GM18507 (cell line): ENCODE measurements at places on chromosomes 3 and 15.

GRCh38 chr3:134869153-134869726 is 74.2 kb downstream of the EPHB1 start:
- DNase-seq: no peak

DNA sequence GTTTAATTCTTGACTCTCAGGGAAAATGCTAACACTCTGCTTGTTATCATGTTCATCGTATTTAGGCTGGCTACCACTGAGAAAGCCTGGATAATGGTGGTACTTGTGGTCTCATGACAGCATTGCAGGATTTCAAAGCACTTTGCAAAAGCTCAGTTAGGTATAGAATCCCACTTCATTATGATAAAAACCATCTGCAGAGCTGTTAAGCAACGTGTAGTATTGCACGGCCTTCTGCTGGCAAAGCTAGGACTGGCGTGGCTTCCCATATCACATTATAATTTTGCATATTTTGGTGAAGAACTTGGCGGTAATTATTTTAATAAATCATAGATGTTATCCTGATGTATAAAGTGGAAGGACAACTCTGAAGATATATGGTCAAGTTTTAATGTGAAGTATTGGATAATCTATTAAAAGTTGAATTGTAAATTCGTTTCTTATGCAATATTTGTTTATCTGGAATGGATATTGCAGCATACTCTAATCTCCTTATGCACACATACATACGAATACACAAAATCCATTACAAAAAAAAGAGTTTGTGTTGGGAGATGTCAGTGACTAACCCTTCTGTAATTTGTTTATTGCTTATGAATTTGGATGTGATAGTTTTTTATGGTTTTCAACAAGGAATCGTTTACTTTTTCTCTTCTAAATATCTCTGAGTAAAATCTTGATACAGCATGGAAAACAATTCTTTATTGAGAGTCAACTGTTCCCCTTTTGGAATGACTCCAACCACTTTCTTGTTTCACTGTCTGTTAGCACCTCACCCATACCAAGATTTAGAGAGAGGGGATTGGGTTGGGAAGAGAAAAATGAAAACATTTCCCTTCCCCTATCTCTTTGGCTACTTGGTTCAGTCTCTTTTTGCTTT is 9.2 kb downstream of the RAB8B start:
- no peak for DNase-seq

DNA sequence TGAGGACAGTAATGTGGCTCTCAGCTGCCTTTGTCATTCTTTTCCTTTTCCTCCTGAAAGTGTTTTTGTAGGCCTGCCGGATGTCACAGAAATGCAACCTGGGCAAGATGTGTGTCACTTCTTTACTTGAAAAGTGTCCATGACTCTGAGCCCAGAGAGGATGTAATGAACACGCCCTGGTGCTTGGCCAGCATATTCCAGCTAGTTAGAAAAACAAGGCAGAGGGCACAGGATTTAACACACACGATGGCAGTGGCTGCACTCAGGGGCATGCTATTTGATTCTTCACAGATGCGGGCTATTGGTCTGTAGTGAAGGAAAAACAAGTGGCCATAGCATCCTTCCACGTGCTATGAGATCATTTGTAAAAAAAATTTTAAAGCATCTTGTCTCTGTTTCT is 30.3 kb upstream of the PTX3 start:
- DNase-seq: no peak

DNA sequence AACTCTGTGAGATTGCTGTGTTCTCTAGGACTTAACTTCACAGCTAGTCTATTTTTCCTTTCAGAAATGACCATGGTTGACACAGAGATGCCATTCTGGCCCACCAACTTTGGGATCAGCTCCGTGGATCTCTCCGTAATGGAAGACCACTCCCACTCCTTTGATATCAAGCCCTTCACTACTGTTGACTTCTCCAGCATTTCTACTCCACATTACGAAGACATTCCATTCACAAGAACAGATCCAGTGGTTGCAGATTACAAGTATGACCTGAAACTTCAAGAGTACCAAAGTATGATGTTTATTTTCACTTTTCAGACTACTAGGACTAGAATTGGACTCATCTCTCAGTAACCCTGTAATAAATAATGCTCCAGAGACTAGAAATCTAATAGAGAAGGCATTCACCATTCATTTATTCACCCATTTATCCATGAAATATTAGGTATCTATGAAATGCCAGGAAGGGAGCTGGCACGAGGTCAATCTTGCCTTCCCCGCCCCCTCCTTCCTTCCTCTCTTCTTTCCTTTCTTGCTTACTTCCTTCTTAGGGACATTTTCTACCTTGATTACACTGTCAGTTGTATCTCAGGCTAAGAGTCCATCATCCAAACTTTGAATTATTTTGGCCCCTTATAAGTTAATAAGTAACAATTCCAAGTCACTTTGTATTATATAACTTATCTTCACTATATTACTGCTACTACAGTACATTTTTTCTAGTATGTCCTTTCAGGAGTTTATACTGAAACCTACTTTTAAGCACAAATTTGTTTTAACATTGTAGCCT is 91.0 kb downstream of the PPARG start:
- no peak for DNase-seq

GRCh38 chr3:133393204-133393603 is 6.7 kb upstream of the BFSP2 start:
- DNase-seq: no peak

DNA sequence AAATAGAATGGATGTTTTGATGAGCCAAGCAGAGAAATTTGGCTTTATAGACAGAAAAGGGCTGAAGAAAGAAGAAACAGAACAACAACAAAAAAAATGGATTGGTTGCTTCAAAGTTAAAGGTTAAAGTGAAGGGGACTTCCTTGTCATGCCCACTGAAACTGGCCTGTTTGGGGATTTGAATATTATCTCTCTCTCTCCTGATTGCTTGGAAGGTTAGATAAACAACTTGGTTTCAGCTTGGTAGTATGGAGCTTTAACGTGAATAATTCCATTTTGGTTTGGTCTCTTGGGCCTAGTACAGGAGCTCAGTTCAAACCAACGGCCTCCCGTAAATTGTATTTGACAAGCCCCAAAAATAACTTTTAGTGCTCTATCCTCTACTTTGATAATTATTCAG is 70.8 kb upstream of the MBNL1 start:
- DNase-seq: no peak

DNA sequence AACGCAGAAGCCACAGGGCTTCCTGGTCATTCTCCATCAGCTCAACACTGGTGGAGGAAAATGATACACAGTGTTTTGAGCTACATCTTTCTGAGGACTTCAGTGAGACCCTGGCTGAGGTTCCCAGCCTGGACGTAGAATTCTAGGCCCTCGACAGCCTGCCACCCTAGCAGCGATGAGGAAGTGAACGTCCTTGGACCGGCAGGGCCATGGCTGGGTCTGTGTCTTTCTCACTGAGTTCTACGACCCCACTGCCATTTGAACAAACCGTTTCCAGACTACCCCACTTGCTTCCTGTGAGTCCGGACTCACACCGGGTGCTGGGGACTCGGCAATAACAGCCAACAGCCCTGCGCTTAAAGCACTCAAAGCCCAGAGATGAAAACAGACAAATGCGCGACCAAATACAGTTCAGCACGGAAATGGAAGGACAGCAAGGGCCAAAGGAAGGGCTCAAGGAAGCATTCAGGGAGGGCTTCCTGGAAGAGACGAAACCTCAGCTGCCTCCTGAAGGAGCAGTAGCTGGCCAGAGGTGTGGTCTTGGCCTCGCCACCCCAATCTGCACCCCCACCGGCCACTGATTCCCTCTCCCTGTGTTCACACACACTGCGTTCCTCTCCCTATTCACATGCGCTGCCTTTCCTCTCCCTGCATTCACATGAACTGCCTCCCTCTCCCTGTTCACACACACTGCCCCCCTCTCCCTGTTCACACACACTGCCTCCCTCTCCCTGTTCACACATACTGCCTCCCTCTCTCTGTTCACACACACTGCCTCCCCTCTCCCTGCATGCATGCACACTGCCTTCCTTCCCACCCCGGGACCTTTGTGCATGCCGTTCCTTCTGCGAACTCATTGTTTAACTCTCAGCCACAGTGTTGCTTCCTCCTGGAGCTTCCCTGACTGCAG is 136.3 kb upstream of the PRR20G start:
- no peak for DNase-seq

DNA sequence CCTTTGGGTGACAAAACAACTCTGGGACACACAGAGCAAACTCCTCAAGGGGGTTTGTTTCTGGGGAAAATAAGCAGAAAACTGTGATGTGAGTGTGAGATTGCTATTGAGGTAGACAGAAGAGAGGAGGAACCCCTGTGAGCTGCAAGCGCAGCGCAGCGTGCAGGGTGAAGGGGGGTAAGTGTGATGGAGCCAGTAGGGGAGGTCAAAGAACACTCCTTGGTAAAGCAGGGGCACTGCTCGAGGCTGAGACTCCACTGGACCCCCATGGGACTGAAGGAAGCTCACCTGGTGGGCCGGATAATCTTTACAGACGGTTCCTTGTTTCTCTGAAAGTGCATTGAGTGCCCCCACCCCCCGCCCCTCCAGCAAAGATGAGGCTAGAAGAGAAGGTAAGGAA is 7.5 kb downstream of the INAFM2 start:
- no peak for DNase-seq

DNA sequence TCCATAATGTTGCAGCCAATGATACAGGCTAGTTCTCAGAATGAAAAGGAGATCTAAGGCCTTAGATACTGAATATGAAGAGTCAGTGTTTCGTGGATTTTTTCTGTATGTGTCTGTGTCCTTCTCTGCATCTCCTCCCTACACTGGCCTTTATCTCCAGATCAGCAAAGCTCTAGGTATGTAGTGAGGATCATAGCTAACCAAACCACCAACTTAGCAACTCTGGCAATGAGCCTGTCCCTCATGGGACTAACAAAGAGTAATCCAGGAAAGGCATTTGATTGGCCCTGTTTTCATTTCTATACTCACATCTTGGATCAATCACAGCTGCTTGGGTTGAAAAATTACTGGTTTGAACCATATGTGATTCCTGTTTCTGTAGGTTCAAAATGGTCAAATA is 18.6 kb upstream of the CNTN3 start:
- DNase-seq: no peak

GRCh38 chr3:76324101-76324500 is 538.8 kb upstream of the ZNF717 start:
- no peak for DNase-seq

DNA sequence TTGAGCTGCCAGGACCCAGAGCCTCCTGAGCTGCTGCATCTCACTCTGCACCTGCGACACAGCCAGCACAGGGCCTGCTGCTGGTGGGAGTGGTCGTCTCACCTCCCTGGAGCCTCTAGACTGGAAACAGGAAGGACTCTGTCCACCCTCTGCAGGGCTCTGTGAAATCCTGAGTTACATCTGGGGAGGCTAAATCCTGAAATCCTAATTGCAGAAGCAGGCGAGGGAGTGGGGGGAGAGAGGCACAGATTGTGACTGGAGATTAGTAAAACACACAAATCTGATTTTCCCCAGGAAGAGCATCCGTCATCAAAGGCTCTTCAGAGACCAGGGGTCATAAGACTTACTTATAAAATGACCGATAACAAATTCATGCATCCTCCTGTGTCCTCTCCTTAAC is 31.6 kb upstream of the GABRG3 start:
- no peak for DNase-seq

GRCh38 chr15:34341381-34342212 is 1.3 kb downstream of the NOP10 start:
- no peak for DNase-seq

DNA sequence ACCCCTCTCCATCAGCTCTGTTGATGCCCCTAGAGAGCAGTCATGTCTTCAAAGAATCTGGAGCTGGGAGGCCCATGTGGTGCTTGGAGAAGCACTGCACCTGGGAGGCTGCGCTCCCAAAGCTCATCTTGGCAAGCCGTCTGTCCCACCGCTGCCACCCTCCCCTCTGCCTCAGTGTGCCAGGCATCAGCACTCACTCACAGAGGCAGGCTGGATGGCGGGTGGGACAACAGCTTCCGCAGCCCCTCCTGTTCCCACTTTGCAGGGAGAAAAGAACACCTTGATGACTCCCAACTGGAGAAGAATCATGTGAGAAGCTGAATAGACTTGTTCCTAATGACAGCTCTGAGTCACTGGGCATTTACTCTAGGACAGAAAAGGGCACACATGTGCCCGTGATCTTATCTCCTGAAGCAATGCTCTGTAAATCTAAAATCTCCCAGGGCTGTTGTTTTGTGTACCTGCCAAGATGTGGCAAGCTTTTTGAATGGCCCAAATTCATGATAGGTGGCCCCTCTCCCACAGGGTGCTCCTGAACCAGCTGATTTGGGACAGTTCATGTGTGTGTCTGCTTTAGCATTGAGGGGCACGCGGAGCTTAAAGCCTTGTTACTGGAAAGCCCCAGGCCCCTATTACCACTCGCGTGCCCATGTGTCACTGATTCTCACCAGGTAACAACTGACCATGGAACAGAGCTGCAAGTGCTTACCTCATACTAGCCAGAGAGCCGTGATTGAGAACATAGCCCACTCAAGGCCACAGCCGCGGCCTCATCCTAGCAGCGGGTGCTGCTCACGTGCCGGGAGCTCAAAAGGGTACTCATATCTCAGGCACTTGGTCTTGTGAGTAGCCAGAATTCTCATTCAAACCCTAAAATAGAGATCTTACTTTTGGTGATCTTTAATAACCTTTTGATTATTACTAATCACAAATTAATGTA is 104.4 kb downstream of the DNAJB8 start:
- no peak for DNase-seq

GRCh38 chr3:178646186-178646862 is 110.1 kb downstream of the KCNMB2 start:
- DNase-seq: no peak

- DNase-seq: no peak
Observed at GRCh38 chr15:70857562-70858285, 3.8 kb upstream of the LARP6 start.

GRCh38 chr15:77493324-77493907 is 72.7 kb downstream of the HMG20A start:
- DNase-seq: no peak

DNA sequence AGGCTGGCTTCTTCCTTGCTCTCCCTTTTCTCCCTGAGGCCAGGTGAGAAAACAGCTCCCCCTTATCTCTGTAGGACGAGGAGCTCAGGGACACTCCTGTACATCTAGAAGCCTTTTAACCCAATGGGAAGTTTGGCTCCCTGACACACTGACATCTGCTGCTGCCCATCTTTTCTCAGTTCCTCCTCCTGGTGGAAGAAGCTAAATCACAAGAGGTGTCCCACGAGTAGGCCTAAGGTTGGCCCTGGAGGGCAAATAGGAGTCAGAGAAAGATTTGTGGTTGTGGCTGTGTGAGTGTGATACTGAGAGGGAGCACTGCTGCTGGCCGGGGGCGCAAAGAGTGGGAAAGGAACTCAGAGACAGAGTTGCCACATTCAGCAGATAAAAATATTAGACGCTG is 49.5 kb downstream of the ARHGAP31 start:
- no peak for DNase-seq

- DNase-seq: no peak
Observed at GRCh38 chr15:80288131-80288530, 36.1 kb upstream of the CTXND1 start.
